ENCODE measurements at places on chromosomes 6 and 20.

DNA sequence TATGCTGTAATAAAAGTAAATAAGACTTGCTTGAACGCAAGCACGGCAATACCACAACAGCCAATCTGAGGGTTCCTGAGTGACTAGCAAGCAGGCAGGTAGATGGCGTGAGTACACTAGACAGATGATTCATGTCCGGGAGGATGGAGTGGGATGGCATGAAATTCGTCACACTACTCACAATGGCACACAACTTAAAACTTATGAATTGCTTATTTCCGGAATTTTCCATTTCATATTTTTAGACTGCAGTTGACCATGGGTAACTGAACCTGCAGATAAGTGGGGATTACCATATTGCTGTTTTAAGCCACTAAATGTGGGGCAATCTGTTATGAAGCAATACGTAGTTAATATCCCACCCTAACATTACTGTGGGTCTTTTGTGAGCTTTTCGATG, 93.6 kb upstream of the NFATC2 start:
- no peaks in the 10 kb centered on the region for H3K27me3 ChIP-seq
- H3K4me3 ChIP-seq = no peak overlapping the region
- no peak overlapping the region for H3K27ac ChIP-seq
- no peak for DNase-seq
- H3K36me3 ChIP-seq = no peaks in the 10 kb centered on the region

DNA sequence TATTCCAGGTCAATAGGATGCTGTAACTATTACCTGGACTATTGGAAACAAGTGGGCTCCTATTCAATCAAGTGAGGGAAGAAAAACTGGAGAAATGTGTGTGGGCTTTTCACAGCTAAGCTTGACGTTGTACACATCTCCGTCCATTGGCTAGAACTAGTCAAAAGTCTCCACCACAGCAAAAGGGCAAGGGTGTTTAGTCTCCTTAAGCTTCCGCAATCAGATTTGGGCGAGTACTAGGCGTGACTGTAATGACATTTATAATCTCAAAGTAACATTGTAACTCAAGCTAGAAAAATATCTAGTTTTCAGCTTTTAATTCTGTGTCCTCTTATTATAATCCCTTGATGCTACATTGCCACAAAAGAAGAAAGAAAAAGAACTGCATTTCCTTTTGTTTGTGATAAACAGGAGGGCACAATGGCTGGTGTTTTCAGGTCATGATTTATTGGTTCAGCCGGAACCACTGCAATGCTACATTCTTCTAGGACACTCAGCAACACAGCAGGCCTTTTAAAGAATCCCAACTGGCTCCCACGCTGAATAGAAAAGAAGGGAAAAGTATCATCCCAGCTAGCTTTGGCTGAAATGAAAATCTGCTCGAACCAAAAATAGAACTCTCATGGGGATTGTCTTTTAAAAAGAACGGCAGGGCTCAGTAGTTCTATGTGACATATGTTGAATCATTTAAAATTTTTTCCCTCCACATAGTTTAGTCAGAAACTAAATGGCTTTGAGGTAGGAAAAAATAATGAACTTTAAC, 387.7 kb downstream of the BTBD3 start:
- no peak overlapping the region for H3K27ac ChIP-seq
- no peaks in the 10 kb centered on the region for H3K4me1 ChIP-seq
- no peak overlapping the region for H3K4me3 ChIP-seq
- no peaks in the 10 kb centered on the region for H3K27me3 ChIP-seq
- no peak for DNase-seq

- no peak overlapping the region for H3K4me3 ChIP-seq
- no peaks in the 10 kb centered on the region for H3K27me3 ChIP-seq
- no peaks in the 10 kb centered on the region for H3K36me3 ChIP-seq
- H3K27ac ChIP-seq = no peak overlapping the region
- H3K4me1 ChIP-seq = no peaks in the 10 kb centered on the region
- no peak for DNase-seq
Measured at GRCh38 chr20:24490598-24490997, 21.2 kb downstream of the SYNDIG1 start.

- H3K4me3 ChIP-seq = no peak overlapping the region
- no peaks in the 10 kb centered on the region for H3K27me3 ChIP-seq
- H3K36me3 ChIP-seq = peaks cover 5% of the 10 kb centered on the region
- DNase-seq = no peak
- H3K27ac ChIP-seq = no peak overlapping the region
- H3K4me1 ChIP-seq = no peaks in the 10 kb centered on the region
Measured at GRCh38 chr20:64093013-64093503, 8.9 kb upstream of the LKAAEAR1 start.

DNA sequence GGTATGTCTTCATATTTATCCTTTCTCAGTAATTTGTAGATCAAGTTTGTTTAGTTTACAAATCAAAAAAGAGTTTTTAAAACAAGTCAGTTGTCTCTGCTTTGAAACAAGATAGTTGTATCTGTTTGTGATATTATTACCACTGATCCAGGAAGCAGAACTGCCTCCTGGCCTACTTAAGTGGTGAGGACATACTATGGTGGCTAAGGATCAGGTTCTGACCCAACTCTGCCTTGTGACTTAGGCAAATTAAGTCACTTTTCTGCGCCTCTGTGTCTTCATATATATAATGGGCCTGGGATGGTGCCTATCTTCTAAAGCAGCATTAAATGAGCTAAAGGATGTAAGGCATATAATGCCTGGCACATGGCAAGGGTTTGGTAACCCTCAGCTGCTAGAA, 8.7 kb downstream of the ANKS1A start:
- no peaks in the 10 kb centered on the region for H3K27me3 ChIP-seq
- DNase-seq = no peak
- no peak overlapping the region for H3K27ac ChIP-seq
- H3K4me1 ChIP-seq = no peaks in the 10 kb centered on the region
- no peaks in the 10 kb centered on the region for H3K36me3 ChIP-seq
- H3K4me3 ChIP-seq = no peak overlapping the region

- no peaks in the 10 kb centered on the region for H3K36me3 ChIP-seq
- peak overlapping the region; percentile 96 for H3K27ac ChIP-seq
- peak; percentile 37 for DNase-seq
- H3K4me3 ChIP-seq = peak overlapping the region; percentile 91
Measured at GRCh38 chr6:112086744-112087135, 542 bp downstream of the TUBE1 start.

GRCh38 chr6:1390133-1390945, 963 bp downstream of the FOXF2 start:
- H3K4me1 ChIP-seq = peaks cover 26% of the 10 kb centered on the region
- H3K27ac ChIP-seq = no peak overlapping the region
- H3K27me3 ChIP-seq = peaks cover 63% of the 10 kb centered on the region
- peak; percentile 44 for DNase-seq
- H3K4me3 ChIP-seq = no peak overlapping the region
- H3K36me3 ChIP-seq = no peaks in the 10 kb centered on the region

DNA sequence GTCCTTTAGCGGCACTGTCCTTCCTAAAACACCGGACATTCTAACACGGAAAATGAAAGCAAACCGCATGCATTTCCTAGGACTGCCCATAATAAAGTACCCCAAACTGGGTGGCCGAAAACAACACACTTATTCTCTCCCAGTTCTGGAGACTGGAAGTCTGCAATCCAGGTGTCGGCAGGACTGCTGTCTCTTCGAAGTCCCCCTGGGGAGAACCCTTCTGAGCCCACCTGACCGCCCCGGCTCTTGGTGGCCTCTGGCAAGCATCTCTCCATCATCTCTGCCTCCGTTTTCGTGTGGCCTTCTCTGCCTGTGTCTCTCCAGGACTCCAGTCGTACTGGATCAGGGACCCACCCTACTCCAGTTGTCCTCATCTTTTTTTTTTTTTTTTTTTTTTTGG, 55.4 kb downstream of the SYNJ2 start:
- H3K27me3 ChIP-seq = no peaks in the 10 kb centered on the region
- H3K4me1 ChIP-seq = peaks cover 2% of the 10 kb centered on the region
- peaks cover 17% of the 10 kb centered on the region for H3K36me3 ChIP-seq
- H3K4me3 ChIP-seq = no peak overlapping the region
- no peak overlapping the region for H3K27ac ChIP-seq

- peaks cover 14% of the 10 kb centered on the region for H3K36me3 ChIP-seq
- no peak overlapping the region for H3K4me3 ChIP-seq
- H3K4me1 ChIP-seq = peaks cover 12% of the 10 kb centered on the region
- H3K27me3 ChIP-seq = peaks cover 16% of the 10 kb centered on the region
Measured at GRCh38 chr20:62815066-62815991, 1.5 kb upstream of the COL9A3 start.

DNA sequence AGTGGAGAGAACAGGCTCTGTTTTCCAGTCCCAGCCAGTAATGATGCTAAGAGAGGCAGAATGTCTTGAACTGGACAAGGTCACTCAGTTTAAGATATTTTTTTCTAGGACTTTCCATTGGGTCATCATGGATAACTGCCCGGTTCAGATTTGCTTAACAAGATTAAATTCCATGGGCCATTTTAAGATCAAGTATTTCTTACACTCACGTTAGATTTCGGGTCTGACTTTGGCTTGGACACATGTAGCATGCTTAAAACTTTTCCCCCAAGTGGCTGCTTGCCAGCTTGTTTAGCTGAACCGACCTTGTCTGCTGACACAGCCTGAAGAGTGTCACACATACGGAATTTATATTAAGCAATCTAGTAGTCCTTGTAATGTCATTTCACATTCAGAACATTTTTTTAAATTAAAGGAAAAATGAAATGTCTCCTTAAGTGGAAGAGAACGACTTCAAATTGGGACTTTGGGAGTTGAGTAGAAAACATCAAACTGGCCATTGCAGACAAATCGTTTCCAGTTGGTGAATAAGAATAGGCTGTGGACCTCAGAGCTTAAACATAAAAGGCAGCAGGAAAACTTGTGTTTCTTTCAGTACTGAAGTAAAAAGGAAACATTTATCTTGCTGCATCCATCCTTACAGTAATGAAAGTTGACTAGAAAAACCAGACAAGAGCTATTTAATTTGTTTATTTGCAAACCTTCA, 29.0 kb downstream of the ARMC2 start:
- peaks cover 2% of the 10 kb centered on the region for H3K36me3 ChIP-seq
- no peak for DNase-seq
- no peak overlapping the region for H3K27ac ChIP-seq
- H3K4me1 ChIP-seq = peaks cover 14% of the 10 kb centered on the region
- no peak overlapping the region for H3K4me3 ChIP-seq
- H3K27me3 ChIP-seq = no peaks in the 10 kb centered on the region

- H3K4me1 ChIP-seq = no peaks in the 10 kb centered on the region
- H3K27ac ChIP-seq = no peak overlapping the region
- no peak overlapping the region for H3K4me3 ChIP-seq
- H3K27me3 ChIP-seq = no peaks in the 10 kb centered on the region
Measured at GRCh38 chr6:168194732-168195567, 115.9 kb upstream of the FRMD1 start.

GRCh38 chr6:167053895-167054530, 54.8 kb downstream of the CEP43 start:
- peaks cover 26% of the 10 kb centered on the region for H3K4me1 ChIP-seq
- peak; percentile 54 for DNase-seq
- no peak overlapping the region for H3K4me3 ChIP-seq
- no peak overlapping the region for H3K27ac ChIP-seq
- no peaks in the 10 kb centered on the region for H3K36me3 ChIP-seq
- H3K27me3 ChIP-seq = no peaks in the 10 kb centered on the region

GRCh38 chr6:169189182-169189581, 64.5 kb downstream of the THBS2 start:
- no peaks in the 10 kb centered on the region for H3K36me3 ChIP-seq
- no peak overlapping the region for H3K27ac ChIP-seq
- H3K4me3 ChIP-seq = no peak overlapping the region
- H3K27me3 ChIP-seq = no peaks in the 10 kb centered on the region

- DNase-seq = peak; percentile 25
- H3K4me1 ChIP-seq = peaks cover 22% of the 10 kb centered on the region
- H3K36me3 ChIP-seq = no peaks in the 10 kb centered on the region
Measured at GRCh38 chr6:30481211-30481964, 7.9 kb upstream of the HLA-E start.

GRCh38 chr6:72955666-72956065, 269.6 kb downstream of the KHDC1L start:
- H3K27ac ChIP-seq = peak overlapping the region; percentile 16
- no peaks in the 10 kb centered on the region for H3K4me1 ChIP-seq
- H3K27me3 ChIP-seq = no peaks in the 10 kb centered on the region
- peak; percentile 36 for DNase-seq

DNA sequence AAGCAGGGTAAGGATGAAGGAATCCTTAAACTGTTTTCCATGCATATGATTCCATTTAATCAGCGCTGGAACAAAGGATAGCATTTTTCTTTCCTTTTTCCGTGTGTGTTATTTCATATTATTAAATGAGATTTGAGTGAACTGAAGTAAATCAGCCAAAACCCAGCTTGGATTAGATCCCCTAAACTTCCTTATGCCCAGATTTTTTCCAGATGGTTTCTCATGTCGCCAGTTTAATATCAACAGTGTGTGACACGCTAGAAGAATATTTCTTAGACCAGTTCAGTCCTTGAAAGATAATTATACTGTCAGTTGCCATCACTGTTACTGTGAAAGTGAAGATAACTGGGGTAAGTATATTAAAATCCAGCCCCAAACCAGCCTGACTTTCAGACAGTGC, 1009.4 kb downstream of the KIF16B start:
- no peak overlapping the region for H3K4me3 ChIP-seq
- no peaks in the 10 kb centered on the region for H3K27me3 ChIP-seq
- H3K27ac ChIP-seq = no peak overlapping the region
- H3K4me1 ChIP-seq = no peaks in the 10 kb centered on the region

DNA sequence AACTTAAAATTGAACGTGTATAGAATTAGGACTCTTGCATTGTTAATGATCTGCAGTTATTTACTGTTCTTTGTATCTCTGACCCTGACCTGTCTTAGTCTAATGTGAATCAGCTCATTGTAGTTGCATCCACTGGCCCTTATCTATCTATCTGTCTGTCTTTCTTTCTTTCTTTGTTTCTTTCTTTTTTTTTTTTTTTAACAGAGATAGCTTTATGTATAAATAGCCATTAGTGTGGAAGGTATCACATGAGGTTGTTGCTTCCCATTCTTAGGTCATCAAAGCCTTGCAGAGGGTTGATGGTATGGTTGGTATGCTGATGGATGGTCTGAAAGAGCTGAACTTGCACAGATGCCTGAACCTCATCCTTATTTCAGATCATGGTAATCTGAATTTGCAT, 59.9 kb downstream of the ENPP1 start:
- H3K27ac ChIP-seq = no peak overlapping the region
- no peaks in the 10 kb centered on the region for H3K27me3 ChIP-seq
- no peaks in the 10 kb centered on the region for H3K4me1 ChIP-seq
- no peaks in the 10 kb centered on the region for H3K36me3 ChIP-seq
- H3K4me3 ChIP-seq = no peak overlapping the region

All from common myeloid progenitor, CD34-positive (primary cell).